ENCODE measurements at places on chromosomes 12 and 14. TPM values are rescaled to one million over a fixed set of nuclear protein-coding genes. Genes with fewer than 3 reads are reported as not detected.

DNA sequence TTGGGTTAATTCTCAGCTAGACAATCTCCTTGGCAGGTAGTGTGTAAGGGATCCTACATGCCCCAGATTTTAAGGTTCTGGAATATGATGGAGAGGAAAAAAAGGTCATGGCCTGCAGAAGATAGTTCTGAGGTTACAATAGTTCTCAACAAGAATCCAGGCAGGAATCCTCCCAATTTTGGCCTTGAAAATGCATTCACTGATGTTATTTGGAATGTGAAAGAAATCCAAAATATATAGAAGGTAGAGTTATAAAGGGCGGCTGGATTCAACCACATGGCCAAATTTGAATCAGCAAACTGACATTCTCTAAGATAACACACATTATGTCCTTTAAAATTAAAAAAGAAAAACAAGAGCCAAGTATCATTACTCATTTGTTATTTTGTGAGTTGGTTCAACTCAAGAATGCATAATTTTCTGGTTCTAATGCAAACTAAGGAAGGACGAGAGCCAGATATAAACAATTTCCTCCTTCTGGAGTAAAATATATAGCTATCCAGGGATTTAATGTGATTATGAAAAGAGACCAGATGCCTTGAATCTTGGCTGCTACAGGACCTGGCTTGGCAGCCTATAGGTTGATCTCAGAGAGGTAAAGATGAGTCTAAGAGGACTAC, 177.0 kb upstream of the G2E3 start:
- no peak for DNase-seq
- H3K36me3 ChIP-seq = no peaks in the 10 kb centered on the region
- peaks cover 15% of the 10 kb centered on the region for H3K27me3 ChIP-seq

GRCh38 chr14:102694530-102695166, 82.6 kb upstream of the TRAF3 start:
- H3K4me3 ChIP-seq = no peak overlapping the region
- H3K27me3 ChIP-seq = no peaks in the 10 kb centered on the region
- peaks cover 2% of the 10 kb centered on the region for H3K36me3 ChIP-seq
- H3K4me1 ChIP-seq = peaks cover 19% of the 10 kb centered on the region

GRCh38 chr12:57832966-57833365, 13.6 kb downstream of the CTDSP2 start:
- peaks cover 7% of the 10 kb centered on the region for H3K36me3 ChIP-seq
- DNase-seq = no peak
- H3K4me1 ChIP-seq = peaks cover 77% of the 10 kb centered on the region
- peak overlapping the region; percentile 84 for H3K27ac ChIP-seq

The GPR132 gene
- 15.3 TPM for total RNA-seq

The MMP14 gene
- total RNA-seq = 1.3 TPM

DNA sequence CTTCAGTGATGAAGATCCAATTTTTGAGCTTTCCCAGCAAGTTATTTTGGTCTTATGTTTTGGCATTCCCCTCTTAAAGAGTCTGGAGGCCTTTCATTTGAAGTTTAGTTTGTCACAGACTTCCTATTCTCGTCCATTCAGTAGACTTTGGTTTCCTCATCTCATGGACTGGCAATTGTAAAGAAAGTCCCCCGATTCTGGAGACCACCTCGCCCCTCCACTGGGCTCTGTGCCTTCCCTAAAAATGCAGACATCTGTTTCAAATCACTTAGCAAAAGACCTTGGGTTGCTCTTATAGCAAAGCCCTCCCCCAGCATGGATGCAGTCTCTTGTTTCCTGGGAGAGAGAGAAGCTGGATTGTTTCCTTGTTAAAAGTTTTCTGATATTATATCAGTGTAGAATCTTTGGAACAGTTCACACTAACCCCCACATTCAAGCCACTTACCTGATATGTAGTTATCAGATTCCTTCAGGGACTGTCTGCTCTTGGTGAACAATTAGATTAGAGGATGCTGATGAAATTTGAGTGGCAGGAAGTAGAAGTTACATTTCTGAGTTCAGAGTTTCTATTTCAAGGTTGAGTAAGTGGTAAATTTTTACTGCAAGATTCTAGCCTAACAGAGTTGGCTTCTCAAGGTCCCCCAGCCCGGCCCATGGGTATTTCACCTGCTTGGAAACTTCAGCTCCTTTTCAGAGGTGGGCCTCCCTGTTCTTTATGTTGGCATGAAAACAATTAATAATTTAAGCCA, 56.3 kb downstream of the PLXNC1 start:
- H3K27ac ChIP-seq = peak overlapping the region; percentile 81
- no peaks in the 10 kb centered on the region for H3K27me3 ChIP-seq
- peaks cover 68% of the 10 kb centered on the region for H3K4me1 ChIP-seq
- peak overlapping the region; percentile 73 for H3K4me3 ChIP-seq

- peaks cover 28% of the 10 kb centered on the region for H3K4me1 ChIP-seq
- no peak overlapping the region for H3K4me3 ChIP-seq
- no peaks in the 10 kb centered on the region for H3K27me3 ChIP-seq
- H3K27ac ChIP-seq = peak overlapping the region; percentile 57
- peaks cover 11% of the 10 kb centered on the region for H3K36me3 ChIP-seq
- DNase-seq = no peak
Observed at GRCh38 chr12:121214855-121215745, 5.2 kb downstream of the P2RX4 start.

DNA sequence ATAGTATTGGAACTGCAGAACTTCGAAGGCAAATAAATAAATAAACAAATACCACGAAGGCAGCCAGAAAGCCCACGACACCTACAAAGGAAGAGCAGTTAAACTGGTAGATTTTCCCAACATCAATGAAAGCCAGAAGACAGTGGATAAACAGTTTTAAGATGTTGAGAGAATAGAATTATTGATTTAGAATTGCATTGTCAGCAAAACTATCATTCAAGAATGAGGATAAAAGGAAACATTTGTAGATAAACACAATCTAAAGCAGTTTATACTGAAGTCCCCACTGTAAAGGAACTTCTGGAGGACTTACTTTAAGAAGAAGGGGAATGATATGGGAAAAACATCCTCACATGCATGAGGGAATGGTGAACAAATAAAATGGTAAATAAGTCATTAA, 29.5 kb downstream of the CACNA2D4 start:
- H3K36me3 ChIP-seq = no peaks in the 10 kb centered on the region
- no peak for DNase-seq
- no peaks in the 10 kb centered on the region for H3K4me1 ChIP-seq
- no peak overlapping the region for H3K4me3 ChIP-seq
- peaks cover 10% of the 10 kb centered on the region for H3K27me3 ChIP-seq
- no peak overlapping the region for H3K27ac ChIP-seq

All from activated naive CD4-positive, alpha-beta T cell treated with anti-CD3 and anti-CD28 coated beads for 36 hours (primary cell).